Stimulated activated CD4-positive, alpha-beta T cell treated with anti-CD3 and anti-CD28 coated beads, Interleukin-15, amount 100 ng/mL, for 24 hours (primary cell): ENCODE measurements at places on chromosomes 12 and 14.

DNA sequence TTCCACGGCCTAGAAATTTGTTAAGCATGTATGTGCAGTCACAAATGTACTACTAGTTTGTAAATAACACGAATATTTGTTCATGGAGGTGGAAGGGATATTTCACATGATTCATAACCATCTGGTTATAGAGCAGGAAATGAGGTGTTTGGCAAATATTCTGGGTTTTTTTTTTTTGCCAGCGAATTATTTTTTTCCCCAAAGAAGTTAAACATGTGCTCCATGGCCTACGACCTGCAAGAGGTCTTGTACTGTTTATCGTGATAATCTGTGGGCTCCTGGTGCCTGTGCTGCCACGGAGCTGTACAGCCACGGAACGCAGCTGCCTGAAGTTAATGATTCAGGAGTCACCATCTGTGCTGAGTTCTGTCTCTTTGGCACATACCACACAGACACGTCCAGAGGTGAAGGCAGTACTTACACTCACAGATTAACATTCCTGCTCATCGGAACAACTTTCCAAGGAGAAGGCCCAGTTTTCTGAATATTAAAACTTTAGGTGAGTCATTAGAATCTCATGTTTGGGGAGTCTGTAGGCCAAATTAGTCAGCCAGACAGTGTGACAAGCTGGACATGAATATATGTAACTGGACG is 156.3 kb downstream of the TMX1 start:
- DNase-seq = no peak

DNA sequence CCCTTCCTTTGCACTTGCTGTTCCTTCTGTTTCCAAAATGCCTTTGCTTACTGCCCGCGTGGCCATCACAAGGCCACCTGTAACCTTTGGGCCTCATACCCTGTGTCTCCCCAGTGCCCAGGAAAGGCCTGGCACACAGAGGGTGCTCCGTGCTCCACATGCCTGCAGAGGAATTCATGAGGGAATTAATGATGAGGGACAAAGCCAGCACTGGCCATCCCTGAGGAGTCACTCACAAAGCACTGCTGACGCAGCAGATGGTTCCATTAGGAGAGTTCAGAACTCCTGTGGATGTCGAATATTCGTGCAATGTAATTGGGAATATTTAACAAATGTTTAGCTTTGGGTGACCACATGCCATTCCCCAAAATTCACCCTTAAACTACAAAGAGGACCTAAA is 49.6 kb upstream of the PRMT8 start:
- DNase-seq = no peak

- no peak for DNase-seq
Measured at GRCh38 chr12:128729628-128730121, 94.1 kb downstream of the SLC15A4 start.

DNA sequence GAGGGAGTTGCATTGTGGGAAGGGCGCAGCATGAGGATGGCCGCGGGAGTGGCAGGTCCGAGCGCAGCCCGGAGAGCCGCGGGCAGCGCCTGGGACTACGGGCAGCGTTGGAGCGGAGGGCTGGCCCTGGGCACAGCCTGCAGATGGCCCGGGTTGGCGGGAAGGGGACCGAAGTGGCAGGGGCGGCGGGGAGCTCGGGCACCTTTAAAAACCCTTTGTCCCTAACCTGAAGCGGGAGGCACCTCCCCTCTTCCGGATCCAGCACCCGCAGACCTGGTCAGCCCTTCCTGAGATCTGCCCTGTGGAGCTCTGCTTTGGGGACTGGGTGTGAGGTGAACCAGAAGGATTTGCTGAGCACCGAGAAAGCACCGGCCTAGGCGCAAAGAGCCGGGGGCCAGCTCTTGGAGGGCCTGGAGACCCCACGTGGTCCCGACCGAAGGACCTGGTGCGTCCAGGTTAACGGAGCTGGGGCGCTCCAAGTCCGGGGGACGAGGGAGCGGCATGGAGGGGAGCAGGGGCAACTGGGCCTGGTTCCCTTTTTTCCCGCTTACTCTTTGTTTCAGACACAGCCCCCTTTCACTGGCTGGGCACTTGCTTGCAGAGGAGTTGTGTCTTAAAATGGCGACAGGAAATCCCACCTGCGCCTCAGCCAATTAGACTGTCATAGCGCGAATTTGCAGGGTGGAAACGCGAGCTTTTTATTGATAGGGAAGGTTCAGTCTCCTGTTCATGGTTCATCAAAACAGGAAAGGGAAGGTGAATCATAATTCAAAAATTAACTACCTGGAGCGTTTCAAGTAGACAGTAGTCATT is 792 bp upstream of the SLC38A1 start:
- DNase-seq = peak; percentile 85
